GM04503 (cell line): ENCODE measurements at places on chromosomes 11 and 22.

DNA sequence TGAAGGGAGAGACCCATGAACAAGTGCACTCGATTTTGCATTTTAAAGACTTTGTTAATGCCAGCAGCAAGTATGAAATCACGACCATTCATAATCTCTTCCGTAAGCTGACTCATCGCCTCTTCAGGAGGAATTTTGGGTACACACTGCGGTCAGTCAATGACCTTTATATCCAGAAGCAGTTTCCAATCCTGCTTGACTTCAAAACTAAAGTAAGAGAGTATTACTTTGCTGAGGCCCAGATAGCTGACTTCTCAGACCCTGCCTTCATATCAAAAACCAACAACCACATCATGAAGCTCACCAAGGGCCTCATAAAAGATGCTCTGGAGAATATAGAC lies 5.9 kb downstream of the SERPIND1 start:
- DNase-seq = no peak

- peak; percentile 55 for DNase-seq
Measured at GRCh38 chr11:70270104-70270876, at the start of gene PPFIA1. TSS of gene PPFIA1 (plus strand) at chr11:70270690. CDS start at chr11:70272173, 1,483 bp downstream.

- no peak for DNase-seq
Measured at GRCh38 chr22:32119568-32120235, 39.4 kb downstream of the C22orf42 start.

- DNase-seq = no peak
Measured at GRCh38 chr11:69388661-69389060, 92.8 kb upstream of the LINC01488 start.

- DNase-seq = no peak
Measured at GRCh38 chr11:65540290-65541092, 15.6 kb downstream of the SCYL1 start.

DNA sequence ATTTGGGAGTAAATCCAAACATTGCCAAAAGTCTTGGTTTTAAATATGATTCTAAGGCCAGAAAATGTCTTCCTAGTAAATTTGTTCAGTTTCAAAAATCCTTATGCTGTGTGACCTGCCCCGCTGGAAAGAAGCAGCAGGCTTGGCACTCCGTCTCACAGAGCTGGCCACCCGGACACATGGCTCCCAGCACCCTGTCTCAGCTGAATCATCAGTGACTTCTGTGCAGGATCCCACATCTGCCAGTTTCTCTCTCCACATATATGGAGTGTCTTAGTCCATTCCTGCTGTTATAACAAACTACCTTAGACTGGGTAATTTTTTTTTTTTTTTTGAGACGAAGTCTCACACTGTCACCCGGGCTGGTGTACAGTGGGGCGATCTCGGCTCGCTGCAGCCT lies 356.7 kb downstream of the TBC1D22A start:
- DNase-seq = no peak
